ENCODE measurements at places on chromosomes 2 and 18.

GRCh38 chr2:127621981-127622431, 23.9 kb upstream of the GPR17 start:
- DNase-seq: no peak

DNA sequence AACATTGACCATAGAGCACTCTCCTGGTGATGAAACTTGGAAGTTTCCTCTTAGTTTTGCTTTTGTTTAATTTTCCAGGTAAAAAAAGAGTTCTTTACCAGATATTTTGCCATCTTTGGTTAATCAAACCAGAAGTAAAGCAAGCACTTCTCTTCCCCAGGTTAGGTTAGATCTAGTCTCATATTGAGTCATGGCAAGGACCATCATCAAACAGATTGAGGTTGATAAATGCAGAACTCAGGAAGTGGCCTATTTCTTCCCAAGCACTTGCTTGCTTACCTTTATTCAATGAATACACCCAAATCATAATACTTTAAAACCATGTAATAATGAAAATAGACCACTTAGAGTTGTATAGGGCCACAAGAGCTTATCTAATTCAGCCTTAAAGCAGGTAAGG, 23.4 kb downstream of the DNAH6 start:
- DNase-seq: no peak

- DNase-seq: no peak
Observed at GRCh38 chr2:203774760-203775159, 68.3 kb downstream of the CD28 start.

DNA sequence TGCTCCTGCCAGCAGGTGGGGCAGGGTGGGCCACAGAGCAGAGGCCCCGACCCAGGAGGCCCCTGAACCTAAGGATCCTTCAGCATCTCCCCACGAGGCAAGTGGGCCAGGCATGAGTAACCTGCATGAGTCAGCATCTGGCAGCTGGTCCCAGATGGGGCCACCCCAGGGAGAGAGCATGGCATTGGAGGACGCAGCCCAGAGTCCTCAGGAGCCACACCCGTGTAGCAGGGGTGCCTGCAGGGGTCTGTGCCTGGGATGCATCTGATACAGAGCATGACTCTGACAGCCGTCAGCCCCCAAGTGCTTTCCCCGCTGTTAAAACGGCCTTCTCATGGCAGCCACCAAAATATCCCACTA, 185.6 kb upstream of the SALL3 start:
- DNase-seq: no peak

DNA sequence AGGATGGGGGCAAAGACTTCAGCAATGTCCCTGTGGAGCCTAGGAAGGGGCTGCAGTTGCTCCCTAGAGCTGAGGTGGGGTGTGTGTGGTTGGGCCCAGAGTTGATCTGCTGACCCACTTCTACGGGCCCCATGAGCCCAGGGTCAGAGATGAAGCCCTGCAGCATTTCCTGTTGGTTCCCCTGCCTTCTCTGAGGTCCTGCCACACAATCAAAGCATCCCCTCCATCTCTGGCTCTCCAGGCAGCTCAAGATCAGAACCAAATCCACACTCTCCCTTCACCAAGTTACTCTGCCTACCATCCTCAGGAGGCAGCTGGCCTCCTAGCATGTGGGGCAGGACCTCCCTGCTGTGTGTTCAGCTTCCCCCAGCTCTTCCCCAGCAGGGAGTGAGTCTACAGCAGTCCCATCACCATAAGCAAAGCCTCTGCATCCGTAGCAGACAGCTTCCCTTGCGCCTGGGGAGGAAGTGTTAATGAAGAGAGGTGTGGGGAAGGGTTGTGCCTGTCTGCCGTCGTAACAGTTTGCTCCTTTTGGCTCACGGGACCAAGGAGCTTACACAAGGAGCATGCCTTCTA, 26.9 kb downstream of the TMEM247 start:
- no peak for DNase-seq

- DNase-seq: no peak
Observed at GRCh38 chr2:37414470-37414949, 70.1 kb downstream of the QPCT start.

- DNase-seq: no peak
Observed at GRCh38 chr18:57959278-57959677, 84.7 kb upstream of the NEDD4L start.

DNA sequence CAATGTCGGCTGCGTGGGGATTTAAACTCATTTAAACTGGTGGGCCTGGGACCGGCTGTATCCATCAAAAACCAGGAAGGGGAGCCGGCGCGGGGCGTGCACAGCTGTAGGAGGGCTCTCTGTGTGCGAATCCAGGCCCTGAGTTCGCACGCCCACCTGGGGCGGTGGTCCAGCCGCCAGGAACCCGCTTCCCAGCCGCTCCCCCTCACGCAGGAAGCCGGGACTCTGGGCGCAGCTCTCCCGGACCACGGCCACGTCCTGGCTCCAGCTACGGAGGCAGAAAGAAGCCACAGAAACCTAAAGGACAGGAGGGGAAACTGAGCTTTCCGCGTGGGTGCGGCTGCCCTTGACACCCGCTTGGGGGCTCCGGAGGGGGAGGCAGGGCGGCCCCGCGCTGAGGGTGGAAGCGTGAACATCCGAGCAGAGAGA, 80.6 kb downstream of the GFPT1 start:
- no peak for DNase-seq

DNA sequence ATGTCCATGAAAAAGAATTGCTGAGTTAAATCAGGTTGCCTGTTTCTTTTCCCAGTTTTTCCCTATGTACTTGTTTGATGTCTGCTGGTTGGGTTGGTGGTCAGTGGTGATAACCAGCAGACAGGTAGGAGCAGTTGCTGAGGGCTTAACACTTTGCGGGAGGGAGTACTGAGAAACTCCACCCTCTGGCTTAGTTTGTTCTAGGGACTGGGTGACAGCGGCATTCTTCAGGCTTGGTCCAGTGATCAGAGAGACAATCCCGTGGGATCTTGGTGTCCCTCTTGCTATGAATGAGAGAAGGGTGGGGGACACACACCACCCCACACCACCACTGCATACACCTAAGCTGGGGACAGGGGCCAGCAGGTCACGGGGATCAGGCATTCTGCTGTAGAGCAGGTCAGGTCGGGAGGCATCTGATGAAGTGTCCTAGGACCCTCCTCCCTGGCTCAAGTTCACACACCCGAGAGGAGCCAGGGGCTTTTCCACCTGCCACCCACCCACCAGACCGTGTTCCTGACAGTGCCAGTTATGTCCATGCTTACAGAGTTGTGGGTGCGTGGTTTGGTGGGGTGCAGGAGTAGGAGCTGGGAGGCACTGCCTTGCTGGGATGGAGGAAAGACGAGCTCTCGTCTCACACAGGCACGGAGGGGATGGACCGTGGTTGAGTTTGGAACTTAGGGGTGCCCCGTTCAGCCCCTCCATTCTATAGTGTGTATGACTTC, 21.3 kb upstream of the ALLC start:
- DNase-seq: no peak

DNA sequence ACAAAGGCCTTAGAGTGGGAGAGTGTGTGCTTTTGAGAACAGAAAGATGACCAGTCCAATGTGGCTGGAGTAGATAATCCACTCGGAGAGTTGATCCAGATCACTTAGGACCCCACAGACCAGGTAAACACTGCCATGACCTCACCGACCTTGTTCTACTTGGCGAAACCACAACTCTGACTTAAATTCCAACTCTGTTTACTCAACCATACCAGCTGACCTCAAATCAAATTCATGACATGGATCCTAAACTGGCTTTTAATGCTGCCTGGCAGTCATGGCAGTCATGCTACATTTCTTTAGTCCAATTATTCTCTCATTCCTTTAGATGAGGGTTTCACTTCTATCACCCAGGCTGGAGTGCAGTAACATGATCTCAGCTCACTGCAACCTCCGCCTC, 347.1 kb upstream of the FAM98A start:
- DNase-seq: no peak

DNA sequence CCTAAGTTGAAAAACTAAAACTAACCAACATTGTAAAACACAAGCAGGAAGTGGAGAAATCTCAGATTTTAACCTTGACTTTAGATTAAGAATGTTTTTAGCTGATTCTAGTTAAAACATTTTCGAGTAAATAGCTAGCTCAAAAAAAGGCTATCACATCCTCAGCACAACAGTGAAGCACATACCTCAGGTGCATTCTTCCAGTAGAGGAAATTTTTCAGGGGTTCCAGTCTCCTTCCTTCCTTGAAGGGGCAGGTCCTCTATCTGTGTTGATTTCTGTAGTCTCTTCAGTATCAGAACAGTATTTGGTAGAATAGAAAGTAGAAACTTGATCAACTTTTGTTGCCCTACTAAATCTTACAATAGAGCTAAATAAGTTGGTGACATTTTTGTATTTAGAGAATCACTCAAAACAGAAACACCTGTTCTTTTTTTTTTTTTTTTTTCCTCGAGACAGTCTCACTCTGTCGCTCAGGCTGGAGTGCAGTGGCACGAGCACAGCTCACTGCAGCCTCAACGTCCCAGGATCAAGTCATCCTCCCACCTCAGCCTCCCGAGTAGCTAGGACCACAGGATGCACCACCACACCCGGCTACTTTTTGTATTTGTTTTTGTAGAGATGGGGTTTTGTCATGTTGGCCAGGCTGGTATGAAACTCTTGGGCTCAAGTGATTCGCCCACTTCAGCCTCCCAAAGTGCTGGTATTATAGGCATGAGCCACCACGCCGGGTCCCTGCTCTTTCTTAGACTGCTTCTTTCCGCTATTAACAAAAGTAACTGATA, 6.9 kb upstream of the GPR155 start:
- no peak for DNase-seq

GRCh38 chr2:71576541-71576940, 123.2 kb downstream of the DYSF start:
- no peak for DNase-seq

- no peak for DNase-seq
Observed at GRCh38 chr18:21452796-21453510, 147.6 kb downstream of the ESCO1 start.

- DNase-seq: no peak
Observed at GRCh38 chr2:236755278-236755840, 185.7 kb downstream of the ACKR3 start.
